ENCODE measurements at places on chromosomes 7 and 10.

- no peak for DNase-seq
Observed at GRCh38 chr7:50377356-50377755, 72.8 kb downstream of the FIGNL1 start.

DNA sequence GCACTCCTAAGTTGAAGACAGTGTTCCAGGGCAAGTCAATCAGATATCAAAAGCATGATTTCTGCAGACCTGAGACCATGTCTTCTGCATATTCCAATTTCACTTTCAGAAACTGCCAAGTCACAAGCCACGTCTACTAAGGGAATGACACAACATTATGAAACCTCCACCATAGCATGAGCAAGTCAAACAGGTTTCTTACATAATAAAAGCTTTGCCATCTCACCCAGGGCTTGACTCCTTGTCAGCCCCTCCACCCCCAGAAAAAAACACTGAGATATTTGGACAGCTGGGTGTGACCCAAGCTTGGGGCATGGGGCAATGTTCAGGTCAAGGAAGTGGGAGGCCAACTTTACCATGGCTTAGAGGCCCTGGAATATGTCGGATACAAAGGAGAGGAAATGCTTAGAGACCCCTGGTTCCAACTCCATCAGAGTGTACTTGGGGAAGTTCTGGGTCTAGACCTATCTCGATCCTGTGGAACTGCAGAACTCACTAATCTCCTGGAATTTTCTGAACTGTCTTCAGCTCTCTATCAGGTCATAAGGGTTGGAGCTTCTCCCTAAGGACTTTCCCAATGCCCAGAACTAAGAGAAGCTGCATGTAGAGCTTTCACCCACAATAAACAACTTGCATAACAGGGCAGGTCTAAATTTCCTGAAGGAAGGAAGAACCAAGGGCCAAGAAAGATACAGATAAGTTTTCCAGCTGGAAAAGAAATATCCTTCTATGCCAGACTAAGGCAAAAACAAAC, 80.6 kb upstream of the NAMPT start:
- no peak for DNase-seq

GRCh38 chr7:4111166-4111565, 570.9 kb upstream of the FOXK1 start:
- DNase-seq: no peak

GRCh38 chr10:94938383-94938782, at the start of gene CYP2C9:
CYP2C9 (plus strand) TSS chr10:94938658; CDS start chr10:94938683, 25 bp downstream.
- no peak for DNase-seq

GRCh38 chr7:29548823-29549222, 14.8 kb upstream of the PRR15 start:
- DNase-seq: no peak

- no peak for DNase-seq
Observed at GRCh38 chr7:10308276-10308675, 665.4 kb upstream of the PHF14 start.

- no peak for DNase-seq
Observed at GRCh38 chr10:36301139-36301538, 659.0 kb upstream of the FZD8 start.

- DNase-seq: no peak
Observed at GRCh38 chr7:116439841-116440549, 59.5 kb upstream of the CAV2 start.

GRCh38 chr7:152683297-152683696, 7.4 kb upstream of the XRCC2 start:
- no peak for DNase-seq

- DNase-seq: no peak
Observed at GRCh38 chr7:32075612-32076011, 5.4 kb upstream of the PDE1C start.

DNA sequence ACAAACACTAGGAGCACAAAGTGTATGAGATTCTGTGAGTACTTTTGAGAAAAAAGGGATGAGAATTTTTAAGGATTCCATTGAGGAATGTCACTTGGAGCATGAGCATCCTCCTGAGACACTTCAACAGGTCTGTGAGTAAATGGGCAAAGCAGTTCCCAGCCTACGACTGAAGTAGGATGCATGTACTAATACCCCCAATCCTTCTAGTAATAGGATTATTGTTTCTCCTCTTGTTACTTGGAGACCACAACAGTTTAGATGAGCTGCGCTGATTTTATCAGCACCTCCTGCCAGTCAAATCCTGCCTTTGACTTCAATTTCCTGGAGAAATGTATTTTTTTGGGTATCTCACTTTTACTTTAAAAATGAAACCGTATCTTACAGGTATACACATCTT, 820 bp downstream of the BBS9 start:
- no peak for DNase-seq

GRCh38 chr7:48035967-48036478, 680 bp downstream of the C7orf57 start:
- DNase-seq: no peak

GRCh38 chr10:69865450-69865849, 63.7 kb downstream of the COL13A1 start:
- DNase-seq: no peak

Measured in cerebellar nuclear complex (tissue), 1 donor.